ENCODE measurements at places on chromosomes 1 and 21.

- no peak for DNase-seq
Observed at GRCh38 chr1:226606311-226607267, 58.0 kb downstream of the STUM start.

DNA sequence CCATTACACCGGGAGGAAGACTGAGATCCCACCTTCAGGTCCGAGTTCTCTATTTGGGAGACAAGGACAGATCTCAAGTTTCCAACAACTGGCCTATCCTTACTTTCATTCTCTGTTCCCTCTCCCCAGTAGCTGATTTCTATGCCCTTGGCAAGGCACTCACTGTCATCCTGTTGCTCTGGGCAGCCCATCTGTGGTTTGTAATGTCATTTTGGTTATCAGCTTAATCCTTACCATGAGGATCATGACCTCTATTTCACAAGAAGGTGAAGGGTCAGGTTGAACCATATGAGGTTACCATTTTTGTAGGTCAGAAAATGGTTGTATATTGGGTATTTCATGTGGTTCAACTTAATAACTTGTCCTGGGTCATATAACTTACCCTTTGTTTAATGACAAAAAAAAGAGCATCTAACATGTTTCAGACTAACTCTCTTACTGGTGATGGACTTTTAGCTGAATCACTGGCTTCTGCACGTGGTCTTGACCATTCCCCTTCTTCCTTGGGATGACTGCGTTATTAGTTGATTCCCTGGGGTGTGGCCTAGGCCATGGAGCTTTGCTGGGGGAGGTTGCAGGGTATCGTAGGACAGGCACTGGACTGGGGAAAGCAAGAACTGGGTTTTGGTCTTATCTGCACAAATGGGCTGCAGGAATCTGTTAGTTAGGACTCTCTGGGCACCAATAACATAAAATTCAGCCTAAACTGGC is 120.2 kb downstream of the ACTL8 start:
- no peak for DNase-seq

DNA sequence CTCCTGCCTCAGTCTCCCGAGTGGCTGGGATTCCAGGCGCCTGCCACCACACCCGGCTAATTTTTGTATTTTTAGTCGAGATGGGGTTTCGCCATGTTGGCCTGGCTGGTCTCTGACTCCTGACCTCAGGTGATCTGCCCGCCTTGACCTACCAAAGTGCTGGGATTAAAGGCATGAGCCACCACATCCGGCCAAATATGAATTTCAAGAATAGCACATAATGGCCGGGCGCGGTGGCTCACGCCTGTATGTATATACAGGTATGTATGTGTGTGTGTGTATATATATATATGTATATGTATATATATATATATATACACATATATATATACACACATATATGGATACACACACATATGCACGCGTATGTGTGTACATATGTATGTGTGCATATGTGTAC is 95.2 kb downstream of the ZP4 start:
- no peak for DNase-seq

DNA sequence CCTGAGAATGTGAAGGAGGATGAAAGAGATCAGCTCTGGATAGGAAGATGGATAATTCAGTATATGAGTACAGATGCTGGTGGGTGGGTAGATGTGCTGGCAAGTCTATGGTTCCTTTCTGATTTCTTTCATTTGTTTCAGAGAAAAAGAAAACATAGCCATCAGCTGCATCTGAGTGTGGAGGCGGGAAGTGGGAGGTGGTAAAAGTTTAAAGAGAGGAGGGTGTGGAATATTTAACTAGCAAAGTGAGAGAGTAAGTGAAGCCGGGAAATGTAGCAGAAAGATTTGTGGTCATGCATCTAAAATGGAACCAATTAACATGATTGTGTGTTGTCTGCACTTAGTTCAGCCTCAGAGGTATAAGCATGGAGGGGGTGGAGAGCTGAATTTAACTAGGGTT is 16.4 kb downstream of the RPE65 start:
- no peak for DNase-seq

DNA sequence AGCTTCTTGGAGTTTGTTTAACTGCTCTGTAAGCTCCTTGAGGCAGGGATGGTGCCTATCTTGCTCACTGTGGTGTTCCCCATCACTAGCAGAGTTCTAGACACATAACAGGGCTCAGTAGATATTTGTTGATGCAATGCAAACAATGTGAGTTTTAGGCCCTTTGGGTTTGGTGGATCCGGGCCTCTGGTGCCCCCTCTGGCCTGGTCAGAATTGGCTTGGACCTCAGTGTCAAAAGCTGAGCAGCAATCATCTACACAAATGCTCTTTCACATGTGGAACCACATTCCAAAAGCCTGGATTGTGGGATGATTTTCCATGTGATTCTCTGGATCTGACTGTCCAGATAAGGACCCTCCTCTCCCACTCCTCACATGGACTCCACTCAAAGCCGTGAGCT is 53.4 kb upstream of the BCAR3 start:
- DNase-seq = no peak

- no peak for DNase-seq
Observed at GRCh38 chr1:160307118-160307791, 22.3 kb upstream of the PEX19 start.

DNA sequence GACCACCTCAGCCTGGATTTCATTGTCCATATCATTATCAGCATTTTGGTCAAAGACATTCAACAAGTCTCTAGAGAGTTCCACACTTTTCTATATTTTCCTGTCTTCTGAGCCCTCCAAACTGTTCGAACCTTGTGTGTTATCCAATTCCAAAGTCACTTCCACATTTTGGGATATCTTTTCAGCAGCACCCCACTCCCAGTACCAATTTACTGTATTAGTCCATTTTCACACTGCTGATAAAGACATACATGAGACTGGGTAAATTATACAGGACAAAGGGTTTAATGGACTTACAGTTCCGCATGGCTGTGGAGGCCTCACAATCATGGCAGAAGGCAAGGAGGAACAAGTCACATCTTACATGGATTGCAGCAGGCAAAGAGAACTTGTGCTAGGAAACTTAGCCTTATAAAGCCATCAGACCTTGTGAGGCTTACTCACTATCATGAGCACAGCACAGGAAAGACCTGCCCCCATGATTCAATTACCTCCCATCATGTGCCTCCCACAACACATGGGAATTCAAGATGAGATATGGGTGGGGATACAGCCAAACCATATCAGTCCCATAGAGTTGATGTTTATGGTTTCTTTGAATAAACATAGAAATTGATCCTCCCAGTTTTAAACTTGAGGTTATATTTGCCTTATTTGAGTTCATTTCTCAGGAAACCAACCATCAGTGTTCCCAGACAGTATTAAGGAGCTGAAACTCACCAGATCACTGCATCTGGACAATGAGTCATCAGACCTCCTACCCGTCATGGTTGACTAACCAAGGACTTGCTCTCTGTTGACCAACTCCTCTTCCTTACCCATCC is 322.7 kb upstream of the DUSP10 start:
- DNase-seq = no peak
